ENCODE measurements at places on chromosomes 3 and 15.

DNA sequence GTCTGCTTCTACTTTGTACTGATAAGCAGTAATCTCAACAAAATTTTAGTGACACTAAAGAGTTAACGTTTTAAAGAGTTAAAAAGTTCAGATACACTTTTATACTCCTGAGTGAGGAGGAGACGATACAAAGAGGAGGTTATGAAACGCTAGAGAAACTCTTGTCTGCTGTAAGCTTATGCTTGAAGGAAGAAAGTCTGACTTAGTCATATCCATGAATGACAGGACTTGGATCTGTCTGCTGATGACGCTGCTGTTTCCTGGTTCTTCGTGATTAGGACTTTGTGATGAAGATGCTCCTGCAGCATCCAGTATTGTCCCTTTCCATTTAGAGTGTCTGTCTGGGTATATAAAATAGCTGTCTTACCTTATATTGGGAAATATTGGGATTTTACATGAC, 15.8 kb downstream of the TCF12 start:
- DNase-seq, result no peak

DNA sequence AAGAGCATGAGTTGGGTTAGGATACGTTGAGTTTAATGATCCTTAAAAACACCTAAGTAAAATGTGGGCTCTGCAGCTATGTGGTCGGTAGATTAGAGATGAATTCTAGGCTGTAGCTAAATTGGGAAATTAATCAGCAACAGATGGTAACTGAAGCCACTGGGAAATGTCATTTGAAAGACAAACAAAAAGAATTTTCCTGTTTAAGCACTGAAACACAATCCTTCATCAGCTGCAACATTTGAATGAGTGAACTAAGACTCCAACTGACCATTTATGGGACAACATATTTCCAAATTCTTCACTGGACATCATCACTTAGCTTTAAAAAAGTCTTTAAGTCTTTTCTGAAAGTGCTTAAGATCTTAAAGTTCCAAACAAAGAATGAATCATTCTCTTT, 226.9 kb downstream of the ZNF385D start:
- DNase-seq, result no peak

- DNase-seq, result no peak
Measured at GRCh38 chr3:43366481-43366880, 80.1 kb downstream of the SNRK start.

- DNase-seq, result no peak
Measured at GRCh38 chr3:50567011-50567385, 549 bp downstream of the C3orf18 start.

GRCh38 chr3:172089250-172089649, 49.9 kb downstream of the FNDC3B start:
- no peak for DNase-seq

DNA sequence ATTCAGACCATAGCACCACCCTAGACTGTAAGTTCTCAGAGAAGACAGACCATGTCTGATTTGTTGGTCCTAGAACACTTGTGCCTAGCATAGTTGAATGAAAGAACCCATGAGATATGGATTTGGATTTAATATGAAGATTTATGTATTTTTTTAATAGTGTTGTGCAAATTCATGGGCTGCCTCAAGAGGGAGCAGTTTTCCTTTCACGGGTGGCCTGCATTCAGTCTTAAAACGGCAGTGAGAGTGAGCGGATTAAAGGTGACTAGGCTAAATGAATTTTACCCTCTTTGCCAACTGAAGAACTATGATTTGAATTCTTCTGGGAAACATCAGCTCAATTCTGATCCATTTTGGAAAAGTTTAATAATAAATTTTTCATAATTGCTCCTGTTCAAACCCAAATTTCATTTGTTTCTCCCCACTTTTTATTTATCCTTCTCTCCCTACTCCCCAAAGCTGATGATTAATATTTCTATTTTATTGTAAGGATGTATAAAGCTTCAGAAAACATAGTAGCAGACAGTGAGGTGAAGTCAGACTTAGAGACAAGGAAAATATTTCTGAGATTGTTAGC, 67.3 kb downstream of the MORC1 start:
- no peak for DNase-seq

DNA sequence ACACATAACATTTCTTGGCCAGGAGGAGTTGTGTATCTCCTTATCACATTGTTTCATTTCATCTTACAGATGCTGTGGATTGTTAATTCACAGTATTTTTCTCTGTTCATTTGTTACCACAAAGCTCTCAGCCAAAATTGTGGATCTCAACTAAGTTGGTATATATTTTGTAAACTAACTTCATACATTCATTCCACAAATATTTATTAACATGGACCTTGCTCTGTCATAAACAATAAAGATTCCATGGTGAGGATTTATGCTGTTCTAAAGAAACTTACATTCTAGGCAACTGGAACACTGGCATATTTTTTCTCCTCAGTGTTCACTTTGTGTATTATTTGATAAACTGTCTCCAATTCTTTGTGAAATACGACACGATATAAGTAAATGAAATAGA, 268.8 kb downstream of the CNTN3 start:
- no peak for DNase-seq

- no peak for DNase-seq
Measured at GRCh38 chr3:18917923-18918322, 230.4 kb upstream of the KCNH8 start.

DNA sequence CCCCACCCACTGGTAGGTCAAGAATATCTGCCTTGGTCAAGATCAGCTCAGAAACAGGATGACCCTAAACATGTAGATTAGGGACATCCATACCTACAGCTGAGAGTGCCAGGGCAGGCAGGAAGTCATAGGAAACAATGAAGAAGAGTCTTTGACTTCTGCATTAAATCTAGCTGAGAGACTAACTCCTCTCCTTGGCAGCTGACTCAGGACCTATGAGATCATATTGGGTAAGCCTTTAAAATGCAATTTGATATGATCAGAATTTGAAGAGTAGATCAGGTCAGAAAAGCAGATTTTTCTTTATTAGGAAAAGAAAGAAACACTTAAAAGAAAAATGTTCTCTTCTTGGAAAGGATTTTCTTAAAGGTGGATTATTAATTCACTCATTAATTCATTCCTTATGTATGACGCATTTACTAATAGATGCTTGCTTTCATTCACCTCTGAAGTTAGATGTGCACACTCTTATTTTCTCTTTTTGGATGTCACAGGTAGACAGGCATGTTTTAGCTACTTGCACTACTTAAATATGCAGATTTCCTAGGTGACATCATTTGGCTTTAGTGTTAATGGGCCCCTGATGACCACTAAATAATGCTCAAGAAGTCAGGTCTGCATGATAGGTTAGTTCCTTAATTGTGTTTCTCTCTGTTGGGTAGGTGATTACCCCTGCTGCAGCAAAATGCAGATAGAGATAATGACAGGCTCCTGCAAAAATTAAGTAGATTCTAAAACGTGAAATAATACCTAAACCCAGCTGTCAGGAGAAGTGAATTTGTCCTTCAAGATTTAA, 35.7 kb upstream of the GSK3B start:
- no peak for DNase-seq

DNA sequence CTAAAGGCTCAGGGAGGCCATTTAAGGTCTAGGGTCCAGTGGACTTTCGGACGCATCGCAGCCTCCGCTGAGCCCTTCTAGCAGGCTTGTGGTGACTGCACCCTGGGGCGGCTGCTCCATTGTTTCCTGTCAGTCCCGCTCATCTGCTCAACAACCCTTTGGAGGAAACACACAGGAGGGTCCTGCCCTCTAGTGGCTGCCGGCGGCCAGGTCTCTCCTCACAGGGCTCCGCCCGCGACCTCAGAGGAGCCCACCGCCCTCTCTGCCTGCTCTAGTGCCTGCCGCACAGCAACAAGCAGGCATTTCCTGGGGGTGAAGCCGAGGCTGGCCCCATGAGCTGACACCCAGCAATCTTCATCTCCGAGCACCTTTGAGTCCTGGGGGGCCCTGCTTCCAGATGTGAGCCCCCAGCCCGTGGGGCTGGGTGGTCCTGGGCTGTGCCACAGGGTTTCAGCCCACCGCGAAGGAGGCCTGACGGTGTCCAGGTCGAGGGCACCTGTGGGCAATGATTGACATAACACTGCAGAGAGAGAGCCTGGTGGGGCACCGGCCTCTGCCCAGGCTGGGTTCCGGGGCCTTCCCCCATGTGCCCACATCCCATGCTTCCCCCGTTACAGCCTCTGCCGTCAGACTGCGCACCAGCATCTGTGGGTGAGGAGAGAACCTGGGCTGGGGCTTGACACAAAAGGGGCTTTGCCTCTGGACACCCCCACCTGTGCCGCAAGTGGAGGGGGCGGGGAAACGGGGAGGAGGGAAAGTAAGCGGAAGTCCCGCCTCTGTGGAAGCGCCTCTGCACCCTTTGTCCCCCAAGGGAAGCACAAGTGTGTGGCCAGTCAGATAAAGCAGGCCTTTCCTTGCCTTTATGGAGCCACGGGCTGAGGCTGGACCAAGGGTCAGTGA, 27.0 kb upstream of the SFMBT1 start:
- DNase-seq, result peak; percentile 82

- no peak for DNase-seq
Measured at GRCh38 chr3:42210726-42211125, 55.3 kb downstream of the CCK start.

DNA sequence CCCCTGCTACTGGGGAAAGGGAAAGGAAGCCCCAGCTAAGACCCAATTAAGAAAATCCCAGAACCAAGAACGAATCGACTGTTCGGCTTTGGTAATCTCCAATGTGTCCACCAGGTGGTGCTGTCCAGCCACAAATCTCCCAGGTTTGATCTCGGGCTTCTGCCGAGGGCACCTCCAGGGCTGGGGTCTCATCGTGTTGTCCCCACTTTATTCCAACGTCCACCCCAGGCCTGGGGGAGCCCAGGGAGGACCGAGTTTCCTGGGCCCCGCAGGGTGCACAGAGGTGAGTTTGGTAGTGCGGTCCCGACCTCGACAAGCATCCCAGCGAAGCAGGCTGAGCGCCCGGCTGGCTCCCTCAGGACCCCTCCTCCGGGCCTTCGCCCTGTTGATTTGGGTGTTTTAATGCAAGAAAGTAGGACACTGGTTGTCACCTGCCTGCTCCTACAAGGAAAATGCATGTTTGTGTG, 185.1 kb downstream of the GOLGA6L6 start:
- peak; percentile 77 for DNase-seq

DNA sequence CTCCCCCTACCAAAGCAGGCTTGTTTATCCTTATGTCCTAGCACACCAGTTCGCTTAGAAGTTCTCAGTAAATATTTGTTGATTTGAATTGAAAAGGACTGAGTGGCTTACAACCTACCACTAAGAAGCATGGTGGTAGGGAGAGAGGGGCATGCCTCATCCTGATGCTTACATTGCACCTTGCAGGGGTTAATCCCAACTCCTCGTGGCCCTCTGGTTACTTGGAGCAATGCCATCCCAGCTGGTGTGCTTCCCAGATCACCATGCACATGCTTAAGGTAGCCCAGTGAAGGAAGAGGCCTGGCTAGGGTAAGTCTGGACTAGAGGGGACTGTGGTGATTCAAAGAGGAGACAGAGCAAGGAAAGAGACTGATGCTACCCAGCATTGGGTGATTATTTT, 253.3 kb downstream of the CLSTN2 start:
- no peak for DNase-seq

GRCh38 chr15:32844118-32844711, 126.4 kb downstream of the GREM1 start:
- DNase-seq, result no peak

GRCh38 chr3:88742106-88742505, 365.3 kb upstream of the EPHA3 start:
- DNase-seq, result no peak

DNA sequence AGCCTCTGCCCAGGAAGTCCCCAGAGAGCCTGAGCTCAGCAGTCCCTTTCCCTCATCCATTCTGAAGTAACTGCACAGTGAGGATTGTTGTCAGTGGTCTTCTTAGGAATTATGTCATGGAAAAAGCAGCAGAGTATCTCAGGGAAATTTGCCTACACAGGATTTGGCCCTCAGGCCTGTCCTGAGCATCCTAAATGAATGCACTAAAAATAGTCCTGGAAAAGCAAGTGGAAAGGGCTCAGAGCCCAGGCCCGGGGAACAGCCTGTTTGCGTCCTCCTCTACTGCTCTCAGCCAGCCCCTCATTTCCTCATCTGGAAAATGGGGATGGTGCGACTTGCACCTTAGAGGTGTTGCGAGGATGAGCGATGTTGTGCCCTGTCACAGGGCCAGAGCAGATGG, 21.6 kb downstream of the LYSMD4 start:
- DNase-seq, result no peak

DNA sequence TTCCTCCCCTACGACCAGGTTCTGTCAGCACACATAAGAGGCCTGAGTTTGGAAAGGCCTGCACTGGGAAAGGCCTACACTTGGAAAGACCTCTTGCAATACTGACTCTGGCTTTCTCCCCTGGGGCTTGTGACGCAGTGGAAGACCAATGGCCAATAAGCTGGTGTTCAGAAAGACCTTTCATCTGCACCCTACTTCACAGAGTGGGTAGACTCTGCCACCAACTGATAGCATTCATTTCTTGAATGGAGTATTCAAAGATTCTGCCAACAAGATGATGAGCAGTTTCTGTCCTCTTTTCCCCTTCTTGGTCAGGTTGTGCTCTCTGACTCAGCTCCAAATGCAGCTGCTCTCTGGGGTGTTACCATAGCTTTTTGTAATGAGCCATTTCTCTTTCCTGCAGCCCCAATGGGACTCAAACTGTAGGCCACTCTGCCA, 48.8 kb downstream of the TIPARP start:
- DNase-seq, result no peak

DNA sequence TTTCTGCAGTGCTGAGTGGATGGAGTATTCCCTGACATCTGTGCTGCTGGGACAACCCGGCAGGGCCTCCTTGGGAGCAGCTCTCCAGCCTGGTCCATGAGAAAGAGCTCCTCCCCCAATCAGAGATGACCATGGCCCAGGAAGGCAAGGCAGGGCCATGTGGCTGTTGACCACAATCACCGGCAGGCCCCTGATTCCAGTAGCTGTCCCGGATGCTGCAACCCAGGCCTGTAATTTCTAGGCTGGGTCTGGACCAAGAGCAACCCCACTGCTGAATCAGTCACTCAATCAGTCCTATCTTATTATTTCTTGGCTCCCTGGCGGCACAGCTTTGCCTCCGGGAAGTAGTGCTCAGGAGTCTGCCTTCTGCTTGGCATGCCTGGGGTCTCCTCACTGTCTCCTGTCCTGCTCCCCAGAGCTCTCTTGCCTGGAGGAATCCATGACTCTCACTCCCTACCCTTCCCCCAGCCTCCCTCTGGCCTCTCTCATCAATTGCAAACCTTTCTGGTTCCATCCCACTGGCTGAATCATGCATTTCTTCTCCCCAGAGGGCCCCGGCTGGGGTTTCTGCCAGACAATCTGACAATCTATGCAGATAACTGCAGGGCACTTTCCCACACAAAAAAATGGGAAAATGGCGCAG, 32.6 kb upstream of the ITGA11 start:
- no peak for DNase-seq

- DNase-seq, result no peak
Measured at GRCh38 chr15:29665444-29666003, 156.7 kb downstream of the TJP1 start.

DNA sequence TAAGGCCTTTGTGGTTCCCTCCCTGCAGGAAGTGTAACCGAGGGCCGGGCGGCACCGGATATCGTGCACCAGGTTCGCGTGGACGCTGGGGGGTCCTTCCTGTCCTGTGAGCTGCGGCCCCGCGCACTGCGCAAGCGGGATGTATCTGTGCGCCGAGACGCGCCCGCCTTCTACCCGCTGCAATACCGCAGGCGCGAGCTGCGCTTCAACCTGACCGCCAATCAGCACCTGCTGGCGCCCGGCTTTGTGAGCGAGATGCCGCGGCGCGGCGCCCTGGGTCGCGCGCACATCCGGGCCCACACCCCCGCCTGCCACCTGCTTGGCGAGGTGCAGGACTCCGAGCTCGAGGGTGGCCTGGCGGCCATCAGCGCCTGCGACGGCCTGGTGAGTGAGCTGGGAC, 35.9 kb downstream of the SAXO2 start:
- peak; percentile 28 for DNase-seq
